ENCODE measurements at places on chromosomes 3 and 15. TPM values are rescaled to one million over a fixed set of nuclear protein-coding genes. Genes with fewer than 3 reads are reported as not detected.

DNA sequence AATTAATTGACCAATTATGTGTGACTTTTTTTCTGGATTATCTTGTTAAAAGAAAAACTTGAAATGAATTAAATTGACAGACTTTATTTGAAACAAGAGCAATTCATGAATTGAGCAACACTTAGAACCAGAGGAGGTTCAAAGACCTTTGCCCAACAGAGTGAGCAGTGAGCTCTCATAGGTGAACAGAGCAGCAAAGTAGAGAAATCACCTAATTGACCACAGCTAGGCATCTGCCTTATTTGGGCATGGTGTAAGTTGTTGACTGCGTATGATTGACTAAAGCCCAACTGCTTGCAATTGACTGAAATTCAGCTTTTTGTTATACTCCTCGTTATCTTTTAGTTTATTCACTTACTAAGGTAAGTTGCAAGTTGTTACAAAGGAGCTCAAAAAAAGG is 1216.0 kb upstream of the ALCAM start:
- no peaks in the 10 kb centered on the region for H3K4me1 ChIP-seq
- no peak overlapping the region for H3K27ac ChIP-seq
- no peaks in the 10 kb centered on the region for H3K27me3 ChIP-seq
- DNase-seq = no peak
- H3K4me3 ChIP-seq = no peak overlapping the region

DNA sequence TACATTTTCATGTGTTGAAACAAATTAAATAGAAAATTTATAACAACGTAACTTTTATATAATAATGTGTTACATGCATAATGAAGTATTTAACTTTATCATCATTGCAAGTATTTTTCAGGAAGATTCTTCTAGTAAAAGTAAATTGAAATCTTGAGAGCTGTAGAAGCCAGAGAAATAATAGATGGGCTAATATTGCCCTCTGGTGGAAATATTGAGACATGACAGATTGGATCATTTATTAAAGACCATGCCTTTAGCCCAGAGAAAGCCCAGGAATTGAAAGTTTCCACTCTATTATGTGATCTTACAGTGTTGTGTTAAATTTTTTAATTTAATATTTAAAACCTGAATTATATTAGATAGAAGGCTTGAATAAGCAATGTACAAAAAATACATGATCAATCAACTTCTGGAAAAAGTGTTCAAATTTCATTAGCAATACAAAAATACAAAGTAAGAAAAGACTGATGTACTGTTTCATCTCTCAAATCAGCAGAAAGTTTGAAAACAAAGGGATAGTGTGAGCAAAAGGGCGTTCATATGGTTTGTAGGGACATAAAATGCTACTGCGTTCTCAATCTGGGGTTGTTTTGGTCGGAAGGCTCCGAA is 52.7 kb upstream of the SPTSSB start:
- H3K27ac ChIP-seq = no peak overlapping the region
- peak; percentile 6 for DNase-seq
- H3K4me3 ChIP-seq = no peak overlapping the region
- H3K36me3 ChIP-seq = no peaks in the 10 kb centered on the region
- no peaks in the 10 kb centered on the region for H3K4me1 ChIP-seq

- no peaks in the 10 kb centered on the region for H3K4me1 ChIP-seq
- no peaks in the 10 kb centered on the region for H3K27me3 ChIP-seq
- no peak for DNase-seq
Measured at GRCh38 chr15:69921626-69922619, 175.8 kb downstream of the TLE3 start.

DNA sequence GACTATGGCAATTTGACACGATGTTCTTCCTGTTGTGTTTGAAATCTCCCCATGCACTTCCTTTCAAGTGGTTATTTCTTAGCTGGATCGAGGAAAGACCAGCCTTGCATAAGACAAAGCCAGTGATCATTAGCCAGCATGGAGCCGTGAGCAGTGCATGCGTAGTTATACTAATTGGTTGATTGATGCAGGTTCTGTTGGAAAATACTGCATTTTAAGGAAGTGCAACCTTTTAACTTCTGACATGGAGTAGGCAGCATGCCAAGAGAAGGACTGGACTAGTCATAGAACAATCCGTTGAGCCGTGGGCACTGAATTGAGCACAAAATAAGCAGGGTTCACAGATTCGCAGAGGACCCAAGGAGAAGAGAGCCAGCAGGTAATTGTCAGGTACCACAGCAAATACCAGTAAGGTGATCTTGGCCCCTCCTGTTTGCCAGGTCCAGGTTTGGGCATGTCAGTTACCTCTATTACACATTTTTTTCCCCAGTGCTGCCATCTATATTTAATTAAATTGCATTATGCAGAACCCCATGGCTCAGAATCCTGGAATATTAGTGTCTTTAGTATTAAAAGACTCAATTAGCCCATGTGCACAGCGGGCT is 29.0 kb upstream of the BCL6 start:
- DNase-seq = no peak
- H3K27ac ChIP-seq = no peak overlapping the region
- H3K27me3 ChIP-seq = no peaks in the 10 kb centered on the region
- no peak overlapping the region for H3K4me3 ChIP-seq
- H3K4me1 ChIP-seq = no peaks in the 10 kb centered on the region

- H3K4me3 ChIP-seq = no peak overlapping the region
- H3K27me3 ChIP-seq = no peaks in the 10 kb centered on the region
- no peak overlapping the region for H3K27ac ChIP-seq
Measured at GRCh38 chr3:78338405-78338804, 1298.5 kb downstream of the ROBO2 start.

- no peaks in the 10 kb centered on the region for H3K4me1 ChIP-seq
- H3K36me3 ChIP-seq = no peaks in the 10 kb centered on the region
- no peak overlapping the region for H3K27ac ChIP-seq
- no peak for DNase-seq
- H3K4me3 ChIP-seq = no peak overlapping the region
- H3K27me3 ChIP-seq = no peaks in the 10 kb centered on the region
Measured at GRCh38 chr3:165751637-165752036, 85.6 kb downstream of the BCHE start.

GRCh38 chr3:16728770-16729745 is 123.8 kb upstream of the DAZL start:
- H3K27me3 ChIP-seq = no peaks in the 10 kb centered on the region
- no peaks in the 10 kb centered on the region for H3K36me3 ChIP-seq
- peak; percentile 77 for DNase-seq

- no peaks in the 10 kb centered on the region for H3K4me1 ChIP-seq
- DNase-seq = no peak
- no peaks in the 10 kb centered on the region for H3K36me3 ChIP-seq
- no peak overlapping the region for H3K27ac ChIP-seq
- H3K4me3 ChIP-seq = no peak overlapping the region
Measured at GRCh38 chr15:98216166-98216565, 255.7 kb downstream of the ARRDC4 start.

- DNase-seq = peak; percentile 88
- H3K4me3 ChIP-seq = peak overlapping the region; percentile 57
- peaks cover 27% of the 10 kb centered on the region for H3K4me1 ChIP-seq
- H3K36me3 ChIP-seq = no peaks in the 10 kb centered on the region
- H3K27me3 ChIP-seq = no peaks in the 10 kb centered on the region
- H3K27ac ChIP-seq = peak overlapping the region; percentile 97
Measured at GRCh38 chr3:129628169-129628522, 21.7 kb upstream of the PLXND1 start.

DNA sequence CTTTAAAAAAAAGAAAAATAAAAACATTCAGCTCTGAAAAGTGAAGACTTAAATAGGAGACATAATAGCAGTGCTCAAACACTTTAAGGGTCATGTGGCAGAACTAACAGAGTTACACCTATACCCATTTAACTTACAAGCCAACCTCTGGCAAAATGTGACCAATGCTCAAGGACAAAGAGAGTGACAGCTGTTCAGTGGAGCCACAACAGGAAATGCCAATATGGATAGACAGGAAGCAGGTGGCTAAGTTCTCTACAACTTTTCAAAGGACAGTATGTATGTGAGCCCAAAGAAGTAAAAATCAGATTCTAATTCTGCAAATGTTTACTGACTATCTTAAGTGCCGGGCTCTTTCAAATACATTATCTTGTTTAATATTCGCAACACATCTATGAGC is 3.4 kb downstream of the TMCC1 start:
- H3K27ac ChIP-seq = no peak overlapping the region
- DNase-seq = no peak
- peaks cover 11% of the 10 kb centered on the region for H3K4me1 ChIP-seq

GRCh38 chr3:148600440-148600839 is 97.3 kb upstream of the AGTR1 start:
- no peak overlapping the region for H3K27ac ChIP-seq
- H3K4me3 ChIP-seq = no peak overlapping the region
- peaks cover 4% of the 10 kb centered on the region for H3K4me1 ChIP-seq
- no peaks in the 10 kb centered on the region for H3K36me3 ChIP-seq
- no peaks in the 10 kb centered on the region for H3K27me3 ChIP-seq

Gene LARP6
- total RNA-seq = 108 TPM

Gene CGNL1
- total RNA-seq = 6.1 TPM

Measured in fibroblast of lung (primary cell).